ENCODE measurements at places on chromosomes 12 and 14.

DNA sequence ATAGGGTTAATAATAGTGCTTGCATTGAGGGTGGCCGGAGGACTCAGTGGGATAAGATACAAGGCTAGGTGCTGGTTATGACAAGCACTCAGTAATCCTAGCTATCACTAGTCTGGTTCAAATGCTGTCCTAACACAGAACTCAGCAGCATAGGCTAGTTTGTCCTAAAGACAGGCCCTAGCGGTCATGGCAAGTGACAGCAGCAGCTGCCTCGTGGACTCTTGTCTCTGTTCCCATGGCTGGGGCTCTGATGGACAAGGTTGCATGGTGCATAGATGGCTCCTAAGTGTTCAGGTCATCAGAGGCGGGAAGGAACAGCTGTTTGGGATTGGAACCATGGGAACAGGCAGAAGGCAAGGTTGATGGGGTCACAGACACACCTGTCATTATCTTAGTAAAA is 42.4 kb upstream of the IGF1 start:
- DNase-seq: no peak

GRCh38 chr14:56524971-56525677 is 54.5 kb upstream of the TMEM260 start:
- DNase-seq: peak; percentile 32

GRCh38 chr12:92068459-92068858 is 77.2 kb downstream of the BTG1 start:
- no peak for DNase-seq

- no peak for DNase-seq
Observed at GRCh38 chr12:128339631-128340030, 72.7 kb downstream of the TMEM132C start.

DNA sequence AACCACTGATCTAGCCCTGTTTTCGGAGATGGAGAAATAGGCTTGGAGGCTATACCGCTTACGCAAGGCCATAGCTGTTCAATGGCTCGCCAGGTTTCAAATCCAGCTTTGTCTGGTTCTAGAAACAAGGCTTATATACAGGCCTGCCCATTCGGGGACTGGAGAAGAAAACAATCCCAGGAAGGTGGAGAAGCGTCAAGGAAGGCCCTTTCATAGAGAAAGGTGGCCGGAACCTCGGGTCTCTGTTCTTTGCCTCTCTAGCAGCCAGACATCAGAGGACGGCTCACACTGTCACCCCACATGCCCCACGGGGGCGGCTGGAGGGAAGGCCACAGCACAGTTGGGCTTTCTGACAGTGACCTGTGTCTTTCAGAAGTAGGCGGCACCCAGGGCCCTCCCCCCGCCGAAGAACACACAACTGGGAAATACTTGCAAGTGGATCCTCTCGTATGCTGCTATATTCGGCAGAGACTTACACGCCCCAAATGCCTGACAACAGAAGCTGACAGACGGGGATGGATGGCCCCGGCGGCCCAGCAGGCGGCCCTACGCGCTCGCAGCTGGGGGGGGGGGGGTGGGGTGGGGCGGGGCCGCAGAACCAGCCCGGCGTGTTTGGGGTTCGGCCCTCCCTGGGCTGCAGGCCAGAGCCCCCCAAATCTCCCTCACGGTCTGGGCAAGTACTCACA is 4.5 kb upstream of the SETD1B start:
- peak; percentile 86 for DNase-seq

GRCh38 chr14:86602263-86602662 is 1072.3 kb downstream of the FLRT2 start:
- no peak for DNase-seq

- no peak for DNase-seq
Observed at GRCh38 chr12:7486512-7486911, 17.1 kb downstream of the CD163 start.

DNA sequence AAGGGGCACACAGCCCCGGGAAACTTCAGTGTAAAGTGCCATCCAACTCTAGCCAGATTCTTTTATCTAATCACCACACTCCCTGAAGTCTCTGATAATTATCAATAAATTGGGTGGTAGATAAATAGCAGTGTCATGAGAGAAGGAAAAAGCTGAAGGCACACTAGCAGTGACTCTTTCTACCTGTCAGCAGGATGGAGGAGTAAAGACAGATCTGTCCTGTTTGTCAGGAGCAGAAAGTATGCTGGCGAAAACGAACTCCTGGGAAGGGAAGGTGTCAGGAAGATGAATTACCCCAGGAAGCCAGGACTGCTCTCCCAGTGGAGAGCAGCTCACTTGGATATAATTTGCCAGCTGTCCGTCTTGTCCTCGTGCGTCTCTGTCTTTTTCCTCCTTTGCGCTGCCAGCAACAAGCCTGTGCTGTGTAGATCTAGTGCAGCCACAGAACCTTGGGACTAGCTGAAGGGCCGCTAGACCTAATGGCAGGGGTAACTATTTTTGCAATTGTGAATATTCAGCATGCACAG is 981.9 kb downstream of the DIO2 start:
- DNase-seq: no peak

All from H7 (cell line).